ENCODE measurements at places on chromosomes 2 and 18.

- no peak for DNase-seq
These were observed 64.8 kb downstream of the TNFRSF11A start for GRCh38 chr18:62389761-62390481.

DNA sequence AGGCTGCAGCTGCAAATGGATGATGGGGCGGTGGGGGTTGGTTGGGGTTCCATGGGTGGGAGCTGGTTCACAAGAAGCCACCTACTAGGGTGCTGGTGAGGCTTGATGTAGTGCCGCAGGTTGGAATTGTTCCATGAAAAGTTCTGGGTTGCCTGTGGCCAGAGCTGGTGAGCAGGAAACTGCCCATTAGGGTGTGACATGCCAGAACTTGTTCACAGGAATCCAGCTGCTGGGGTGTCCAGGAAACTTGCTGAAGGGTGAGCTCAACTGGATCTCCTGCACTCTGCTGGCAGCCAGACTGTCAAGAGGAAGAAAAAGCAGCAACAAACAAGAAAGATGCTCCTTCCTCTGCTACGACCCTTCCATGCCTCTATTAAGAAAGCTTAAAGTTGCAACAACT lies 48.8 kb downstream of the MAP3K20 start:
- DNase-seq: no peak

DNA sequence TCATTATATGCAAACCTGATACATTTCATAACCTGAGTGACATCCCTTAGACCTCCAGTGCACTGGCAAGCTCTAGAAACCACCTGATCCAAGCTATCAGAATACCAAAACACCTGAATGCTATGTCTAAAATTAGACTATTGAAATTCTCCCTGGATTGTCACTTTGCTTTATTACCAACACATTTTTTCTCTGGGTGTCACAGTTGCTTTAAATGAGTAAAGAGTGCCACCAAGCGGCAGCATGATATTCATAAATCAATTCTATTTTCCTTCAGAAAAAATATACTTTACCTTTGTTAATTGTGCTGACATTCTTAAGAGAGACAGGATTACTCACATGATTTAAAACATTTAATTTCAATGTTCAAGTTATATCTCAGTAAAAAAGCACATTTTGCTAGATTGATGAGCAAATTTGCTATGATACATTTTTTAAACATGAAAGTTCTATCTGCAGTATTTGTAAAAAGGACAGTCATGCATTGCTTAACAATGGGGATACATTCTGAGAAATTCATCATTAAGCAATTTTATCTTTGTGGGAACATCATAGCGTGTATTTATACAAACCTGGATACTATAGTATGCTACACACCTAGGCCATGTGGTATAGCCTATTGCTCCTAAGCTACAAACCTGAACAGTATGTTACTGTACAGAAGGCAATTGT lies 338.4 kb upstream of the SLC39A10 start:
- DNase-seq: no peak

- no peak for DNase-seq
These were observed 4.6 kb downstream of the TMEM169 start for GRCh38 chr2:216086207-216086893.

GRCh38 chr2:26299471-26300101 lies 46.4 kb upstream of the SELENOI start:
- DNase-seq: no peak

DNA sequence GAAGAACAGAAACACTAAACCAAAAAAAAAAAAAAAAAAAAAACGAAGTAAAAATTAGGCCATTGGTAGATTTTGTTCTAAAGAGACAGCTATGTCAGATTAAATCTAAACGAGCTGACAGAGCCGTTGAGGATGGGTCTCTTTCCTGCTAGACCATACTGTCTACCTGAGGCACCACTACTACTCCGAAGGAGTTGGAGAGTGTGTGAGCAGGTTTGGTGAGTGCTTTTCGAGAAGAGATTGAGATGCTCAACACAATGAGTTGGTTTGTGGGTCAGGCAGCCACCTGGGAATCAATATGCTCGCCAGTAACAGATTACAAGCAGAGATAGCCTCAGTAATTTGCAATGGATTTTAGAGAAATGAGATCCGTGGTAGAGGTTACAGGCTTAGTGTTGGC lies 281.5 kb upstream of the EPAS1 start:
- no peak for DNase-seq

DNA sequence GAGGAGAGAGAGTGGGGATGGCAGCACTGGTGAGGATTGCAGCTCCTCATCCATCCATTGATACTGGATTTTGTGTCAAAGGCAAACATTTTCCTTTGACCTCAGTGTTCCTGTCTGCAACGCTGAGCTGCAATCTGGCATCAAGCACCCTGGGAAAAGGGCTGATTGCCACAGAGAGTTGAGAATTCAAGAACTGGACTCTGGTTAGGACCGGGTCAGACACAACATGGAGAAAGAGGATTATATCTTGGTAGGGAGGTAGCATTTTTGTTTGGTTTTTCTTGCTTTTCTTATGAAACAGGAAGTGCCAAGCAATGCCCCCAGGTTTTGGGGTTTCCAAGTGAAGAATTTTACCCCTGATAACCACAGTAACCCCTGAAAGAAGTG lies 81.9 kb upstream of the PKDCC start:
- no peak for DNase-seq

- DNase-seq: no peak
These were observed 156.1 kb downstream of the HAUS1 start for GRCh38 chr18:46260016-46260878.

GRCh38 chr2:173357346-173357745 lies 2.7 kb downstream of the CDCA7 start:
- DNase-seq: no peak

DNA sequence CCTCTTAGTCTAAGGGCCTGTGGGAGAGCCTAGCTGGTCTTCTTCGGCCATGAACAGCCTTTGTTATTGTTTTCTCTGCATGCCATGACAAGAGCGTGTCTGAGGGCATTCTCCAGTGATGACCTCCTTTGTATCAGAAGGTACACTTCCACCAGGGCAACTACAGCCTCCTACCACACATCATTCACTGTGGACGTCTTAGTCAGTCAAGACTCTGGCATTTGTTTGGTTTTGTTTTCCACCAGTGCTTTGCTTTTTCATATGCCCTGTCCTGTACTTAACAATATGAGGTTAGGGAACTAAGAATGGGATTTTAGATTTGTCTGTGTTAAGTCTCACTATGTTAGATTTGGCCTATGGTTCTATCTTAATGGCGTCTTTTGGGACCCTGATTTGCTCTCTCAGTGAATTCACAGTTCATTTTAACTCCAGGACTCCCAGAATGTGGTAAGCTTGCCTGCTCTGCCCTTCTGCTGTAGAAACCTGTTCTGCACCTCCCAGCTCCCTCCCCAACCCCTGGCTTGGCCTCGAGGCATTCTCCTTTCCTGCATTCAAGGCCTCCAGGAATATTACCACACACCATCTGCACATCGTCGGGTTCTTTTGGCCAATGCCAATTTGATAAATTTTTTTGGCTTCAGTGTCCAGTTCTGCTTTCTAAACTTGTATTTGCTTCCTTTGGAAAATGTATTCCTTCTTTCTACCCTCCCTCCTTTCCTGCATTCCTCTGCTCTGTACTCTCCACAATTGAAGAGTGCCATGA lies 42.8 kb upstream of the IL1R1 start:
- DNase-seq: no peak

GRCh38 chr2:31233231-31233630 lies 721 bp upstream of the EHD3 start:
- DNase-seq: no peak

DNA sequence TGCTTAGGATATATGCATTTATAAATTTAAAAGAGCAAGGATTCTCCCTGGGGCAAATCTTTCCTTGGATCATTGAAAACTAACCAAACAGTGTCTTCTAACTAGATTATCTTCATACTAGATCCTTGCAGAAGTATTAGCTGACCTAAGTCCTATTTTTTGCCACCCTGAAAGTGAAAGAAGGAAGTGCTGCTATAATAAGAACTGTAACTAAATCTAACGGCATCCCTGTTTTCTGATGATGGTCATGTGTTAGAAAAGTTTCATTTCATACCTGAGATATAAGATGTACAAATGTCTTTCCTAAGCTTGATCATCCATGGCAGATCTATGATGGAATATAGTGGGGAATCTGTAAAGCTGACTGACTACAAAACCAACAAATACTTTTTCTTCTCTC lies 102.7 kb downstream of the MAP2 start:
- no peak for DNase-seq

DNA sequence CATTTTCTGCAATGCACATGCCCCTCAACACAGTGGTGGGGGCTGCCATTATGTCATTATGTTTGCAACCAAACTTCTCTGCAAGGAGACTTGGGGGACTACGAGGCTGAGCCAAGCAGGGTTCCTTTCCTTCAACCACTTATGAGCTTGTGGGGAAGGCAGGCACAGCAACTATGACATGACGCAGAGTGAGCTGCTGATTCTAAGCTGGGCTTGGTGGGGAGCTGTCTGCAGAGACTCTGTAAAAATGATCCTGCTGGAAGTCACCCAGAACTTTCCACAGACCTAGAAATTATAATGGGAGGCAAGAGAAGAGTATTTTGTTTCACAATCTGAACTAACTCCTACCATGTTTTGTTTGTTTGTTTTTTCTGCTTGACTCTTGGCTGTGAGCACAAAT lies 55.6 kb downstream of the INPP5D start:
- no peak for DNase-seq

DNA sequence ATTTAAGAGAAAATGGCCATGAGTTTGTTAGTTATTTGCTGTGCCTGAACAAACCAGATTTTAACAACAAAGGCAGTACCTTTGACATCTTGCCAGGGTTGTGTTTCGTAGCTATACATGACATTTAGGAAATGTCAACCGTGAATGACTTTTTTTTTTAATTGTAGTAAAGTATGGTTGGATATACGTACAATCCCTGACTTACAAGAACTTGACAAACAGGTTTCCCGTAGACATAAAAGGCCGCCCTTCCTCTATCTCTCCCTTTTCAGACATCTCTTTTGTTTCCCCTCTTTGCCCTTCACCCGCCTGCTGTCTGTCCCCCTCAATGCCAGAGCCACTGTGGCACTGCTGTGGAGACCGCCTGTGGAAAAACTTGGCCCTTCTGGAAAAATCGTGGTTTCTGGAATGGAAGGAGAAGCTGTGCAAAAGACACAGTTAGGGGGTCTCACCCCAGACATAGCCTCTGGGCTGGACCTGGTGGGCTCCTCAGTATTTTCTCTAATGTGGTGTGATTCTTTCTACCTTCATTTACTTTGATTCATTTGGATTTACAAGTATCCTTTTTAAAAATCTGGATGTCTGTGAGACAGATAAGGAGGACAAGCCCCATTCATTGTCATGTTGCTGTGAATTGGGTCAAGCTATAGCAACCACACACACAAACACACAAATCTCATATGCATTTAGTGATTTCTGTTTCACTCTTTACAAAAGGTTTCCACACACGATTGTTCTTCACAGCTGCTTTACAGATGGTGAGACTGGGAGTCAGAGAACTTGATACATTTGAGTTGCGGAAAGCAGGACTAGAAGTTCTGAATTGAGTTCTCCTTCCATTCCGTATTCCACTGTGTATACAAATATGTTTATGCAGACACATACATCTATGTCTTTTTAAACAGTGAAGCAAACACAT lies 48.6 kb downstream of the SPATS2L start:
- DNase-seq: no peak

GRCh38 chr2:33644215-33644614 lies 45.1 kb upstream of the FAM98A start:
- DNase-seq: no peak

- DNase-seq: no peak
These were observed 177.1 kb downstream of the ETAA1 start for GRCh38 chr2:67574230-67574629.

GRCh38 chr2:169900686-169901085 lies 73.4 kb downstream of the UBR3 start:
- no peak for DNase-seq

DNA sequence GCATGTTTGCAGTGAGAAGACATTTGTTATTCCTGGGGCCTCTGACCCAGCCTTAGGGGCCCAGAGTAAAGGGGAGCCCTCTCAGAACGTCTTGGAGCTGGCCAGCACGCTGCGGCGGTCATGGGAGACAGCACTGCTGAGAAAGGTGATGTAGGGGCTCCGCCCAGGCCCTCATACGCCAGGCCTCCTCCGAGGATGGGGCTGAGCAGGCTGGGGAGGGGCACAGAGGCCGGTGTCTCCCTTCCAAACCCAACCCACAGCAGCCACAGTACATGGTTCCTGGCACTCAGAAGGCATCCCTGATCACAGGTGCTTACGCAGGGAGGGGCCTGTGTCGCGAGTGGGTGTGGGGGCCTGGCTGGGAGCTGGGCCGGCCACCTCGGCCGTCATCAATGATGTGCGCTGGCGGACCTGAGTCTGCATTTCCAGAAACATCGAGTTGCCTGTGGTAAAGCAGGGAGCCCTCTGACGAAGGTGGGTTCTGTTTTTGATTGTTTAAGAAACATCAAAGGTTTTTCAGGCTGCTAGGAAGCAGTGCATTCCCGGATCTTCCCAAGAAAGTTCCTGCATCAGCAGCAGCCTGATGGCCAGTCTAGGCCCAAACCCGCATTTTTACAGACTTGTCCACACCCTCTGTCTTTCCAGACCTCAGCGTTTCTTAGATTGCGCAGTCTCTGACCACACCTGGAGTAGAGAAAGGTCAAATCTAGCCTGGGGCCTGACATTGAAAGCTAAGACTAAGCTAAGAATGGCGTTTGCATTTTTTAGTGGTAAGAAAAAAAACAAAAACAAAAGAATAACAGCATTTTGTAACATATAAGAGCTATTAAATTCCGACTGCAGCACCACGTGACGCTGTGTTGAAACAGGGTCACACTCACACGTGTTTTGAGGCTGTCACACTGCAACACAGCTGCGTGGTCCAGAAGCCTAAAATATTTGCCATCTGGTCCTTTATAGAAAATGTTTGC lies 51.2 kb upstream of the PXDN start:
- DNase-seq: no peak

GRCh38 chr2:30561349-30561748 lies 114.3 kb downstream of the LCLAT1 start:
- no peak for DNase-seq

DNA sequence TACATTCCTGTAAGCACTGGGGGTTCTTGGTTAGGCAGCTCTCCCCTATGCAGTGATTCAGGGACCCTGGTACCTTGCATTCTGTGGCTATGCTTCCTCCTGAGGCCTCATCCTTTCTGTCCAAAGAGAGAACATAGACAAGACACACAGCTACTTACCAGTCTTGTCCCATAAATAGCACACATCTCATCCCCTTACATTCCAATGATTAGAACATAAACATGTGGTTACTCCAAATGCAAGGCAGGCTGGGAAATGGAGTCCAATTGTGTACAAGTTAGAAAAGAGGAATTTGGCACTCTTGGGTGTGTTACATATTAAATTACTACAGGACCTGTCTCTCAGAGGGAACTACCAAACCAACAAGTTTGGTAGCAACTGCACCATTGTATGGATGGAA lies 171.3 kb downstream of the ARHGAP15 start:
- DNase-seq: no peak

- no peak for DNase-seq
These were observed 170.6 kb downstream of the SLC8A1 start for GRCh38 chr2:40281021-40281940.

GRCh38 chr2:19801367-19802080 lies 100.3 kb downstream of the TTC32 start:
- no peak for DNase-seq

All from cortex of kidney (tissue), 1 donor.